ELR (cell line): ENCODE measurements at places on chromosomes 7 and 10.

GRCh38 chr7:82015751-82016150 lies 245.9 kb upstream of the HGF start:
- DNase-seq, result no peak

- DNase-seq, result no peak
These were observed 636.2 kb upstream of the LRRN3 start for GRCh38 chr7:110454713-110455112.

DNA sequence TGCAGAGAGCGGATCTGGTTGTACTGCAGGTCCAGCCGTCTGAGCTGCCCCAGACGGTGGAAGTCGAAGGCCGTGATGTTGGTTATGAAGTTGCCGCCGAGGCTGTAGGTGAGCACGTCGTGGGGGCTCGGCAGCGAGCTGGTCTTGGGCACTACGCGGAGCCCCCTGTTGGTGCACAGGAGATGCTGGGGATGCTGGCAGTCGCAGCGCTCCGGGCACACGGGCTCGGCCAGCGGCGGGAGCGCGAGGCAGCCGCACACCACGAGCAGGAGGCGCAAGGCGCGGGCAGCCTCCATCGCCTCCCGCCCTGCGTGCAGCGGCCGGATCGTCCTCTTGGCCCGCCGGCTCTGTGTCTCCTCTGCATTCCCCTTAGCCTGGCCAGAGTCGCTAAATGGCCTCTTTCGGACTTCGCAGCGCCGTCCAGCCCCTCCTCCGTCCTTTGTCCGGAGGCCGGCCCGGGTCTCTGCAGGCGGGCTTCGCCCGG lies 337 bp downstream of the TRIL start:
- DNase-seq, result no peak

GRCh38 chr7:69598081-69598486 lies at the start of gene AUTS2:
Gene AUTS2, plus strand, starts transcription at chr7:69598475. Its CDS starts 1,179 bp downstream, at chr7:69599654.
- no peak for DNase-seq

DNA sequence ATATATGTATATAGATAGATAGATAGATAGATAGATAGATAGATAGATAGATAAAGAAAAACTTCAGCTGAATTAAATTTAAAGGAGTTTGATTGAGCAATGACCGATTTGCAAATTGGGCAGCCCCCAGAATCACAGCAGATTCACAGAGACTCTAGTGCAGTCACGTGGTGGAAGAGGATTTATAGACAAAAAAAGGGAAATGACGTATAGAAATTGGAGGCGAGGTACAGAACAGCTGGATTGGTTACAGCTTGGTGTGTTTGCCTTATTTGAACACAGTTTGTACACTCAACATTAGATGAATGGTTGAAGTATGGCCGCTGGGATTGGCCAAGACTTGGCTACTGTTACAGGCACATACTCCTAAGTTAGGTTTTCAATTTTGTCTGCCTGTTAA lies 8.2 kb upstream of the PODXL start:
- no peak for DNase-seq

GRCh38 chr7:31146030-31146429 lies 93.9 kb downstream of the ADCYAP1R1 start:
- DNase-seq, result peak; percentile 34

- DNase-seq, result no peak
These were observed 59.6 kb downstream of the RUNDC3B start for GRCh38 chr7:87687653-87688254.

DNA sequence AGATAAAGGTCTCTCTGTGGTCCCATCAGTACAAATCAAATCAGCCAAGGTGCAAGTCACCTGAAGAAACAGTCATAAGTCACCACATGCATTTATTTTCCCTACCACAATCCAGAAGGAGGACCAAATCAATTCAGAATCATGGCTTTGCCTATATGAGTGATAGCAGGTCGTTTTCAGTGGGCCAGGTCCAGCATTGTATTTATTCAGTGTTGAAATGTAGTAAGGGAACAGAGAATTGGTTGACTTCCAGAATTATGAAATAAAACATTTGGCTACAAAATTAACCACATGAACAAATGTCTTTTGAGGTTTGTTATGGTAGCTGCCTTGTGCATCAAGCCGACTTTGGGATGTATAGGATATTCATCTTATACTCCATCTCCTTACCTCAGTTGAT lies 88.4 kb downstream of the POLR1F start:
- no peak for DNase-seq

GRCh38 chr10:22649390-22649841 lies 65.0 kb downstream of the PIP4K2A start:
- DNase-seq, result no peak

DNA sequence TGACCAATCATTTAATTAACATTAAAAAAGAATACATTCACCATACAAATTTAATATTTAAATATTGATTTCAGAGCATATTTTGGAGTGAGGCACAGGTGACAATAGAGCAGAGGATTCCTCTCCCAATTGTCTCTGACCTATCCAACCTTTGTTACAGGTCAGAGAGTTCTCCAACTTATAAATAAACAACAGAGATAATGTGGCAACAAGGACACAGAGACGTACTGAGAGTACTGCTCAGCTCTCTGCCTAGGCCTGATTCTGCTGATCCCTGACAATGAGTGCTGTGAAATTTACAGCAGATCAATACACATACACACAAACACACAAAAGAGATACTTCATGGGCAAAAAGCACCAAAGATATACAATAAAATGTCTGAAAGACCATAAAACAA lies 18.3 kb upstream of the AGAP5 start:
- DNase-seq, result no peak

- no peak for DNase-seq
These were observed 59.7 kb downstream of the NRF1 start for GRCh38 chr7:129671266-129671665.

GRCh38 chr10:96756111-96756903 lies 36.0 kb upstream of the PIK3AP1 start:
- no peak for DNase-seq

GRCh38 chr7:122556219-122556618 lies 142.7 kb downstream of the RNF133 start:
- DNase-seq, result no peak
